HT-29 (cell line): ENCODE measurements at places on chromosomes 5 and 9.

DNA sequence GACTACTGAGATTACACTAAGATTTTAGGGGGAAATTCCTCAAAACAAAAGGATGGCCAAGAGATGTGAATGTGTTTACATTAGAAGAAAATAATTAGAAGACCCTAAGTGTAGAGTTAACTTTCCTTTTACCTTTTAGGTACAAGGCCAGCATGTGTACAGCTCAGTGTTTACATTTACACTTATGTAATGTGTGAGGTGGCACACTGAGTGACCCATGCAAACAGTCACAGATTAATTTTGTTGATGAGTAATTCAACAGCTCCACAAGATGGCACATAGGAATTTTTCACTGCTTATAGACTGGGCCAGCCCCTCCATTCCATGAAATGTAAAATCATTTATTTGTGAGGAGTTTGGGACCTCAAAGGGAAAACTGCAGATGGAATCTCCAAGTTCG is 90.1 kb upstream of the SLC12A2 start:
- no peak for DNase-seq

DNA sequence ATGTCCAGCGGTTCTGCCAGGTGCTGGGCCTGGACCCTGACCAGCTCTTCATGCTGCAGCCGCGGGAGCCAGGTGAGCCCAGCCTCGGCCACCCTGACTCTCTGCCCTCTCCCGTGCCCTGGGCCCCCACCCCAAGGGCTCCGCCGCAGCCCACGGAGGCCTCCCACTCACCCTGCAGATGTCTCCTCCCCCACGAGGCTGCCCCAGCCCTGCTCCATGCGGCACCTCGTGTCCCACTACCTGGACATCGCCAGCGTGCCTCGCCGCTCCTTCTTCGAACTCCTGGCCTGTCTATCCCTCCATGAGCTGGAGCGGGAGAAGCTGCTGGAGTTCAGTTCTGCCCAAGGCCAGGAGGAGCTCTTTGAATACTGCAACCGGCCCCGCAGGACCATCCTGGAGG is 7.4 kb downstream of the RNF208 start:
- no peak for DNase-seq

DNA sequence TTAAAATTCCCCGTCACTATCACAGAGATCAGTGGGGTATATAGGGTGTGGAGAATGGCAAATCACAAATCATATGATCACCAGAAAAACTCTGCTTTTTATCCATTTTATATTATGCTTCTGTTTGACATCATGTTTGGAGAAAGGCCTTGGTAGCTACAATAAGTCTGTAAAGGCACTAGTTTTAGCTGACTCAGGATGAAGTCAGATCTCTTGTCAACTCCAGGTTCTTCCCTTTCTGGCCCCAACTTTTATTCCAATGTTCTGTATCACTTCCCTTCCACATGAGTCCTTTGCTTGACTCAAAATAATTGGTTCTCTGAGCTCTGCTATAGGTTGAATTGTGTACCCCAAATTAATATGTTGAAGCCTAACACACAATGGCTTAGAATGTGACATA is 484.9 kb downstream of the PTPRD start:
- no peak for DNase-seq

- DNase-seq: no peak
These were observed 271.5 kb downstream of the GAS1 start for GRCh38 chr9:86675805-86676204.

DNA sequence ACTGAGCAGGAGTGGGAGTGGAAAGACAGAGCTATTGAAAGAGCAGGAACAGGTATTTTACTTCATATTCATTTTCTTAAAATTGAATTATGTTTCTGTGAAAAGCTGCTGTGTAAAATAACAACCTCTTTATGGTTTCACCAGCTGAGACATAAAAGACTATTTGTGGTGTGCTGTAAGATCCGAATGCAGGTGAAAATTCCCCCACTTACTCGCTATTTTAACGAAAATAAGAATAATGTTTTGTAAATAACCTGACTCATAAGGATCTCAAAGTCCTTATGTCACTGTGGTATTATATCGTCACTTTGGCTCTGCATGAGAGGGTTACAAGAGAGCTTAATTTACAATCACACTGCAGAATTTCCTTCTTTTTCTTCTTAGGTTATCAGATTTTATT is 65.3 kb upstream of the NFIB start:
- no peak for DNase-seq

DNA sequence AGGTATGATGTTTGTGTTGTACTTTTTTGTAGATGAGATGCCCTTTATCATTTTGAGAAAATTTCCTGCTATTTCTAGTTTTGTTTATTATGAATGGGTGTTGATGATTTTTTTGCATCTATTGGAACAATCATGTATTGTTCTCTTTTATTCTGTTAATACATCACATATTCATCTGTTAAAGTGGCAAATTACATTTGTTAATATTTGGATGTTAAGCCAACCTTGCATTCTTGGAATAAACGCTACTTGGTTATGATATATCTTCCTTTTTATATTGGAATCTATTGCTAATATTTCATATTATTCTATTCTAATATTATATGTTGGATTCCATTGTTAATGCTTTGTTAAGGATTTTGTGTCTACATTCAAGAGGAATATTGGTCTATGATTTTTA is 24.6 kb upstream of the BNIP1 start:
- DNase-seq: no peak

GRCh38 chr9:5870691-5871090 is 20.0 kb upstream of the MLANA start:
- peak; percentile 39 for DNase-seq

- no peak for DNase-seq
These were observed 1.0 kb downstream of the DMRT2 start for GRCh38 chr9:1051210-1051583.

GRCh38 chr5:3075309-3075708 is 323.8 kb upstream of the IRX2 start:
- DNase-seq: no peak

DNA sequence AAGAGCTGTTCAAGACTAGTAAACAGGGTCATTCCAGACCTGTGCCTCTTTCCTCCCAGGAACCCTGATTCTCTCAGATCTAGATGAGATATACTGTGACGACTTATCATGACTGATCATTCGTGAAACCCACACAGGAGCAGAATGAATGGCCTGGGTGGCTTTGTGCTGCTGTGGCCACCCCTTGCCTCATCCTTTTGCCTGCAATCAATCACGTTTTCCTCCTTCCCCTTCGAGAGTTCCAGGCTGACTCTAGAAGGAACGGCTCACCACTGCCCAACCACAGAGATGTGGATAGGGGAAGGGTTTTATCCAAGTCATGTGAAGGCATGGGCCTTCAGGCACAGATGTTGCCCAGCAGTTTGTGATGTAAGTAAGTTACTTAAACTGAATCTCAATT is 5.8 kb downstream of the ANXA6 start:
- no peak for DNase-seq

- DNase-seq: no peak
These were observed 63.8 kb downstream of the ANGPTL2 start for GRCh38 chr9:127058645-127059021.

DNA sequence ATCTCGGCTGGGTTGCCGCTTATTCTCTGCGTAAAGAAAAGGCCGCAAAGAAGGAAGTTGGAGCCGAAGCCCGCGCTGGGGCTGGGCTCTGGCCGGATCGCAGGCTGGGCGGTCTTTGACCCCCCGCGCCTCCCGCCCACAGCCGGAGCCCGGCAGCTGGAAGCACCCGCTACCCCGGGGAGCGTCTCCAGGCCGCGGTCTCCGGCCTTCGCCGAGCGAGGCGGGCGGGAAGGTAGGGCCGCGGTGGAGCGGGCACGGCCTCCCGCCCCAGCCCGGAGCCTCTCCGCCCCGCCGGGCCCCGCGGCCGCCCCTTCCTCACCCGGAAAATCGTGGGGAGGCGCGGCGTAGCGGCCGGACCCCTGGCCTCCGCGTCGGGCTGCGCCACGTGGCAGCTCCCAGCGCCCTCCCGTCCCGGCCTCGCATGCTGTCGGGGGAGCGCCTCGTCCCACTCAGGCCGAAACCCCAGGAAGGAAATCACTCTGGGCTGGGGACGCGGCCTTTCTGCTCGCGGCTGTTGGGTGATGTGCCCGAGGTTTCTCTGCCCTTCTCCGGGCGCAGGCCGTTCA is 12.0 kb downstream of the FOXD1 start:
- DNase-seq: no peak

- DNase-seq: no peak
These were observed 1014.6 kb downstream of the DTWD2 start for GRCh38 chr5:117973785-117974184.

GRCh38 chr9:14563902-14564624 is 129.2 kb downstream of the ZDHHC21 start:
- DNase-seq: no peak

- no peak for DNase-seq
These were observed 46.0 kb downstream of the C7 start for GRCh38 chr5:40955313-40955712.

GRCh38 chr5:149213264-149213880 is 58.3 kb upstream of the AFAP1L1 start:
- no peak for DNase-seq

DNA sequence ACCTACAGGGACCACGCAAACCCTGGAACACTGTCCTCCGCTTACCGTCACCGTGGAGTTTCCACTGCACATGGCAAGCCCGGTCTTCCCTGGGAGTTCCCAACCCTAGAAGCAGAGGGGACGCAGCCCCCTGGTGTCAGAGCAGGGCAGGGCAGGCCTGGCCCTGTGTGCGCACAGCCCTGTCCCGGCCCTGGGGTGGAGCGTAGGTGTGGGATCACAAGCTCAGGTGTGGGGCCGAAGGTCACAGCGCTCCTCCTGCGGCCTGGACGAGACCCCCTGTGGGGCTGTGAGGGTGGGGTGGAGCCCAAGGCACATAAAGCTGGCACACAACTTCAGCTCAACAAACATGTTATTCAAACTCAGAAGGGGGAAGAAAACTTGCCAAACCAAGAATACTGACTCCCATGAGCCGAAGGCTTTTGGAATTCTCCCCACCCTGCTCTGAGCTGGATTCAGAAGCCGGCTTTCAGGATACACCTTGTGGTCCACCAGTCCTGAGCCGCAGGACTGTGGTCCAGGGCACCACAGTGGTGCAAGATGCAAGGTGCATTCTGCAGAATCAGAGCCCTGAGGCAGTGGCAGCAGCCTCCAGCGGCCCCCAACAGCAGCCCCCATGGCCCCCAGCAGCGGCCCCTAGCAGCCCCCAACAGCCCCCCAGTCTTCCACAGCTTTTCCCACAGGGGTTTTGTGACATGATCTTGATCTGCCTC is 11.8 kb upstream of the EXOC3 start:
- peak; percentile 96 for DNase-seq

DNA sequence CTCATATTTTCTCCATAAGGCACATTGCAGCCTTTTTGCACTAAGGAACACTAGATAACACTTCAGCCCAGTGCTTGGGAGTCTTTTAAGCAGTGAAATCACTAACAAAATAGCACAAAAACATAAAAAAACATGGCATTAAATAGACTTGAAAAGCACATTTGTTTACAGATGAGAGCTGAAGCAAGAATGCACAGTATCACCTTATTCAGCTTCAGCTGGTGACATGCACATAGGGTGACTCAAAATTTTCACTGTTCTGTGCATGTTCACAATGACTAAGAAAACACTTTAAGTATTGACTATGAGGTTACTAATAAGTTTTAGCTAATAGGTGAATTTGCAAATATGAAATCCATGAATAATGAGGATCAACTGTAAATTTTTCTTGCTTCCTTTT is 293.9 kb upstream of the TARS1 start:
- no peak for DNase-seq

- DNase-seq: no peak
These were observed 72.7 kb downstream of the LURAP1L start for GRCh38 chr9:12847561-12847960.

GRCh38 chr5:23389291-23390101 is 117.9 kb upstream of the PRDM9 start:
- no peak for DNase-seq

- DNase-seq: no peak
These were observed 139.4 kb upstream of the IL12B start for GRCh38 chr5:159469496-159470372.

- DNase-seq: no peak
These were observed 2.3 kb downstream of the DENND4C start for GRCh38 chr9:19232823-19233194.

- no peak for DNase-seq
These were observed 60.2 kb downstream of the CRB2 start for GRCh38 chr9:123416176-123416575.

GRCh38 chr9:99054581-99054980 is 50.3 kb upstream of the TGFBR1 start:
- DNase-seq: no peak

- no peak for DNase-seq
These were observed 11.8 kb upstream of the EFNA5 start for GRCh38 chr5:107682533-107682932.

DNA sequence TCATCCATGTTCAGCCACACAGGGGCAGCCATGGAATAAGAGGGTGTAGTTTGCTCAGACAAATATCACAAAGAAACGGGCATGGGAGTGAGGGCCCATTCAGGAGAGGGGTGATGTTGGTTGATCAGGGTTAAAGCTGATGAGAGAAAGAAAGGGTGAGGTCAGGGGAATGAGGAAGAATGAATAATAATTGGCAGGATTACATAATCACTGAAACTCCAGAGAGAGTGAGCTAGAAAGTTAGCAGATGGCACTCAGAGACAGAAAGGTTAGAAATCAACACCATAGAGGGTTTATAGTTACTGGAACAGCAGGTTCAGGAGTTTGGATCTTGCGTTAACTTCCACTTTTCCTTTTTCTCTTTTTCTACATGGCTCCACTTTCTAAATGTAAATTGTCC is 113.9 kb downstream of the TAF11L14 start:
- DNase-seq: no peak

DNA sequence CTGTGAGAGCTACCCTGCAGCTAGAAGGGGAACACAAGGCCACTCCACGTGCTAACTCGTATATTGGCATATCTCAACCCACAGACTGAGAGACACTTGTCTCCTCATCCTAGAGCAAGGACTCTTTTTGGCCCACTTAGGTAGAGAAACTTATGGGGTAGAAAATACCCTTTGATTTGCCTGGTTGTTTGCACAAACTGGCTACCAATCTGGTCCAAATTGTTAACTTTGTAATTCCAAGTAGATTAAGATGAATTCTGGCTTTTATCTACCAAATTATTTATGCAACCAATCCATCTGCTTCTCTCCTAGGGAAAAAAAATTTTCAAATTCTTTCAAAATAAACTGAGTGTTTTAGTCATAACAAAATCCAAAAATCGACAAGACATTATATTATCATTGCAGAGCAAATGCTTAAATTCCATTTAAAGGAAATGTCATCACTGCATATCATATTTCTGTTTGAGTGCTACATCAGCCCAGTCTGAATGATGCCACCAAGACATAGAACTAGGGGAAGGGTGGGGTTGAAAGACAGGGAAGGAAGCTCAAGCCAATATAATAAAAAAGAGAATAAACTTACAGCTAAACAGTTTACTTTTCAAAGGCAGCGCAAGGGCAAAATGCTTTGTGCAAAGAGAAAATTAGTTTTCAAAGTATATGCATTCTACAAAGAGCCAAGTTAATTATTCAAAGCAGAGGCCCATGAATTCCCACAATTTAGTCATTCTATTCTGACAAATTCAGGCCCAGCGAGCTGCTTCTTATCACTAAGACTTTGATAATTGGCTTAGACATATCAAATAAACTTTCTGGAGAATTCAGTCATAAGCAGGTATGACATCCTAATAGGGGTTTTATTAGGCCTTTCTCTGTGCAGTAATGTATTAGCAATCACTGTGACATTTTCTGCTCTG is 198.0 kb downstream of the CAAP1 start:
- DNase-seq: no peak
